ENCODE measurements at places on chromosomes 5 and 9. TPM values are rescaled to one million over a fixed set of nuclear protein-coding genes. Genes with fewer than 3 reads are reported as not detected.
A peak's percentile ranks its signal among the peaks of the same experiment; 100 is the strongest.

CDX1 gene
- total RNA-seq, result not detected

ARSI gene
- total RNA-seq, result 0.25 TPM

GLRA1 gene
- not detected for total RNA-seq

TAF11L4 gene
- not detected for total RNA-seq

RPP25L gene
- total RNA-seq, result 40.8 TPM

PRR16 gene
- 12.9 TPM for total RNA-seq

KIF24 gene
- total RNA-seq, result 0.45 TPM

GRCh38 chr5:142654578-142655058 lies 31.3 kb downstream of the FGF1 start:
- no peak for DNase-seq

DNA sequence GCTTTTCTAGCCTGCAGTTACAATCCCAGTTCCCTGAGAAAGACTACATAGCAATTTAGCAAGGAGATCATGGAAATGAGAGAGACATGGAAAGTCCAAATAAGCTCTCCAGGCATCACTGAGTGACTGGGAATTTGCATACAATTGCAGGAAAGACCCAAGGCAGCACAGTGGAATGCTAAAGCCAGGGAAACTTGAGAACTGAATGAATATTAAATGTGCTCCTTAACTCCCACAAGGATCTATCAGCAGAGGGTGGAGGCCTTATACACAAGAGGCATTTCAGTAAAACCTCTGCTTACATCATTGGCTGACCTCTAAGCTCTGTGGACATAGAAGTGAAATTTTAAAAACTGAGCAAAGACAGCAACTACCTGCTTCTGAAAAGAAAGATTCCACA lies 355.6 kb upstream of the DAB2 start:
- no peak for DNase-seq

- DNase-seq, result no peak
Observed at GRCh38 chr9:12922224-12922866, 147.5 kb downstream of the LURAP1L start.

GRCh38 chr9:10000669-10001068 lies 612.1 kb downstream of the PTPRD start:
- DNase-seq, result no peak

GRCh38 chr5:143142596-143143435 lies 260.7 kb downstream of the NR3C1 start:
- peak; percentile 72 for DNase-seq

- no peak for DNase-seq
Observed at GRCh38 chr9:112104401-112104800, 70.7 kb downstream of the SUSD1 start.

GRCh38 chr5:150195736-150196485 lies 6.0 kb downstream of the SLC6A7 start:
- no peak for DNase-seq

- DNase-seq, result no peak
Observed at GRCh38 chr9:131667576-131667975, 72.3 kb downstream of the RAPGEF1 start.

- no peak for DNase-seq
Observed at GRCh38 chr9:78030296-78030552, 1.4 kb downstream of the GNAQ start.

DNA sequence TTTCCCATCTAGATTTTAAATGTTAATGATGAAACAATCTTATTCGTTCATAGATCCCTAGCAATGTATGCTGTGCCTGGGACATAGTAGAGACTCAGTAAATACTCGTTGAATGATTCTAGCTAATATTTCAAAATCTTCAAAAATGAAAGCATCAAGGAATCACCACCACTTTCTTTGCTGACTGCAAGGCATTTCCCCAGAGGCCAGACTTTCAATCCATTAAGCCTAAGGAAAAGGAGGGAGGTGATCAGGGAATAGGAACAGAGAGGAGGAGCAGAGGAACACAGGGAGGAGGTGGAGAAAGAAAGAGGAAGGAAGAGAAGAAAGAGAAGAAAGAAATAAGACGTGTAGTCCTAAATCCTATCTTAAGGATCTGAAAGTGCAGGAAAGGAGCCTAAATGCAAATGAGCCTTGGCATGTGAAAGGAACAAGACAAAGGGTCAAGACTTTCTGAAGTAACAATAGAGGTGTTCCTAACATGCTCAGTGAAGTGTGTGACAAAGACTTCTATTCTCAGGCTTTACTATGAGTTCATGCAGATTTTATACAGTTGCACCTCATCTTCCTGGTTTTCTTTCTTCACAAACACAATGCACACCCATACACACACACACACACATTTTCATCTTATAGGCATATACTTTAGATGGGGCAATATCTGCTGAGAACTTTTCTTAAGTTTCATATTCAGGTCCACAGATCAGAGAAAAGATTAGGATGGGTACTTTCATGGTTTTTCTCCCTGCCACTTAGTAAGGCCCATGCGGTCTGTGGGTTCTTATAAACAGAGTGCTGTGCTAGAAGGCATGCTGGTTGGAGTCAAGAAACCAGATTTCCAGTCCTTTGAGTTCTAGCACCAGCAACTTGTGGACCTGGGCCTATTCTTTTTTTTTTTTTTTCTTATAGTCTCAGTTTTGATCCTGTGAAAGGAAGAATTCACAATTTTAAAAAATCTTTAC lies 512.2 kb upstream of the TNC start:
- DNase-seq, result no peak

- DNase-seq, result no peak
Observed at GRCh38 chr5:138102454-138103318, 18.9 kb downstream of the WNT8A start.

- no peak for DNase-seq
Observed at GRCh38 chr9:89352874-89353649, 34.8 kb downstream of the SECISBP2 start.

DNA sequence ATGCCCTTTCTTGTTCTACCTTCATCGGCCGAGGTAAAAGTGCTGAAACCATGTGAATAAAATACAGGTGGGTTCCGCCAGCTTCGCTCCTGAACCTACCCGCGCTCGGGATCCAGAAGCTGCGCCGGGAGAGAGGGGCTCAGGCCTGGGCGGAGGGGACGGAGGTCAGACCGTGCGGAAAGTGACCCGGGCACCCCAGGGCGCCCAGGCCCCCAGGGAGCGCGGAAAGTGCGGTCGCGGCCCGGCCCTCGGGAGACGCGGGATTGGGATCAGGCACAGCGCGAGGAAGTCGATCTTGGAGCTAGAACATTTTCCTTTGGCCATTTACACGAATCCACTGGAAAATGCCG lies 329 bp downstream of the SYK start:
- no peak for DNase-seq

GRCh38 chr5:23053846-23054245 lies 200.7 kb upstream of the CDH12 start:
- no peak for DNase-seq

GRCh38 chr9:110049699-110050450 lies 158.1 kb downstream of the C9orf152 start:
- DNase-seq, result peak; percentile 67

GRCh38 chr5:108543486-108543885 lies 161.6 kb upstream of the FBXL17 start:
- DNase-seq, result no peak

DNA sequence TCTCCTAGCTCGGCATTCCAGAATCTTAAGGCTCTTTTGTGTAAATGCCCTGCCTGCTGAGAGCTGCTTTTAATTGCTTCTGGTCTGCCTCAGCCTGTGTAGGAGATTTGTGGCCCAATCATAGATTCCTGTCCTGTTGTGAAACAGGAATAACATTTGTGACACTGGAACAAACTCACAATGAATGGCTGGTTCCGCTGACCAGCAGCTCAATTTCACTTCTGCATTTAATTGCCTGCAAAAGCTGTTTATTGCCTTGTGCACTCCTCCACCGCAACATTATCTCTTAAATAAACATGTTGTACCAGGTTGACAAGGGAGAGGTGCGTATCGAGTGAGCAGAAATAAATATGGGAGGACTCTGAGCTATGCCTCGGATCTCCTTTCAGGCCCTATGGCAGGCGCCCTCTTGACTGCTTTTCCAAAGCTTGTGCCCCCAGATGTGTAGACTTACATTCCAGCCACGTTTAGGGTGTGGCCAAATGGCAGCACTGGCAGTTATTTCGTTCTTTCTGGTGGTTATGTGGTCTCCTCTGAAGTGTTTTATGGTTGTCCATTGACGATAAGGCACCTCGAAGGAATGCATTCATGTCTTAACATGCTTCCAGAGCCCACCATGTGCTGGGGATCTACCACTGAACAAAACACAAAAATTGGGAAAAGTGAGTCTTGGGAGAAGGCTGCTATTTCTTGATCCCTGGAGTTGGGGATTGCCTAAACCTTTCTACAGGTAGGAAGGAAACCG lies 58.1 kb downstream of the DMRT1 start:
- DNase-seq, result no peak
